Epithelial cell of alveolus of lung (primary cell): ENCODE measurements at places on chromosomes 11 and 22. TPM values are rescaled to one million over a fixed set of nuclear protein-coding genes. Genes with fewer than 3 reads are reported as not detected.

FGF4 gene
- total RNA-seq: not detected in 2 replicates

ENTHD1 gene
- not detected in 2 replicates for total RNA-seq

PGA3 gene
- total RNA-seq: not detected in 2 replicates

YPEL1 gene
- total RNA-seq: 0.52 and 4.1 TPM in 2 replicates

NOX4 gene
- 5.3 and 10.5 TPM in 2 replicates for total RNA-seq

PITPNB gene
- total RNA-seq: 28.8 and 30.7 TPM in 2 replicates

SNX19 gene
- total RNA-seq: 56.1 and 64.0 TPM in 2 replicates

SCO2 gene
- total RNA-seq: 5.4 and 8.4 TPM in 2 replicates

VWCE gene
- 2.3 and 2.6 TPM in 2 replicates for total RNA-seq

ZBTB3 gene
- total RNA-seq: 7.5 and 8.3 TPM in 2 replicates

OR56A1 gene
- not detected in 2 replicates for total RNA-seq

GSTT2 gene
- 0.13 TPM in 1 of 2 replicates, not detected in the other for total RNA-seq

MS4A6E gene
- total RNA-seq: not detected in 2 replicates

CCDC179 gene
- not detected in 2 replicates for total RNA-seq

ABCG4 gene
- total RNA-seq: 0.26 and 0.72 TPM in 2 replicates

CDCA5 gene
- 6.1 and 17.3 TPM in 2 replicates for total RNA-seq

OR2AG2 gene
- total RNA-seq: not detected in 2 replicates

HMGXB4 gene
- total RNA-seq: 15.4 and 23.8 TPM in 2 replicates
